ENCODE measurements at places on chromosomes 5 and 9. TPM values are rescaled to one million over a fixed set of nuclear protein-coding genes. Genes with fewer than 3 reads are reported as not detected.

The GCNT4 gene
- total RNA-seq: 1.1 TPM

The HMHB1 gene
- not detected for total RNA-seq

The EQTN gene
- total RNA-seq: not detected

The FOXD1 gene
- total RNA-seq: 0.61 TPM

DNA sequence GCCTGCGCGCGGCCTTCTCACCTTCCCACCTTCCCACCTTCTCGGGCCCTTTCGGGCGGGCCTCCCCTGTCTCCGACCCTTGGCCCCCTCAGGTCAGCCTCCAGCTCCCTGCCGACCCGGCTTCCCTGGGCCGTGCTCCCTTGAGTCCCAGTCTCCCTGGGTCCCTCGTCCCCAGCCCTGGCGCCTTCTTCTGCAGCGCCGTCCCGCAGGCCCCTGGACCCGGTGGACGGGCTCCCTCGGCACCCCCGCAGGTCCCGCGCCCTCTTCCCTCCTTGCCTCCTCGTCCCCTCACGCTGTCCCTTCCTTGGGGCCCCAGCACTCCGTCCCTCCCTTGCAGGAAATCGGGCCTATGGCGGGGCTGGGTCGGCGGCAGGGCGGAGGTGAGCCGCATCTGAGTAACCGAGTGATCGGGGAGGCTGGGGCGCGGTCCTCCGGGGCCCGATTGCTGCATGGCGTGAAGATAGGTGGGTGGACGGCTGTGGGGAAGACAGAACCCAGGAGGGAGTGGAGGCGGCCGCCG is 7.6 kb downstream of the ARPC5L start:
- peak; percentile 63 for DNase-seq

The DDX4 gene
- not detected for total RNA-seq

The PCDHGA10 gene
- total RNA-seq: 20.7 TPM

Measured in endodermal cell (in vitro differentiated cells).